T-cell (primary cell): ENCODE measurements at places on chromosomes 1 and 21. TPM values are rescaled to one million over a fixed set of nuclear protein-coding genes. Genes with fewer than 3 reads are reported as not detected.

Gene NEGR1
- total RNA-seq, result 0.05 TPM

Gene CLIC6
- total RNA-seq, result 0.46 TPM

Gene ACKR1
- total RNA-seq, result 0.28 TPM

Gene GBP5
- total RNA-seq, result 46.8 TPM

Gene OPTC
- not detected for total RNA-seq

Gene FCRL4
- 0.15 TPM for total RNA-seq

Gene REN
- not detected for total RNA-seq

Gene USP21
- total RNA-seq, result 69.0 TPM

Gene ERICH3
- not detected for total RNA-seq

Gene NENF
- total RNA-seq, result 17.4 TPM

Gene S100A7A
- total RNA-seq, result not detected

DNA sequence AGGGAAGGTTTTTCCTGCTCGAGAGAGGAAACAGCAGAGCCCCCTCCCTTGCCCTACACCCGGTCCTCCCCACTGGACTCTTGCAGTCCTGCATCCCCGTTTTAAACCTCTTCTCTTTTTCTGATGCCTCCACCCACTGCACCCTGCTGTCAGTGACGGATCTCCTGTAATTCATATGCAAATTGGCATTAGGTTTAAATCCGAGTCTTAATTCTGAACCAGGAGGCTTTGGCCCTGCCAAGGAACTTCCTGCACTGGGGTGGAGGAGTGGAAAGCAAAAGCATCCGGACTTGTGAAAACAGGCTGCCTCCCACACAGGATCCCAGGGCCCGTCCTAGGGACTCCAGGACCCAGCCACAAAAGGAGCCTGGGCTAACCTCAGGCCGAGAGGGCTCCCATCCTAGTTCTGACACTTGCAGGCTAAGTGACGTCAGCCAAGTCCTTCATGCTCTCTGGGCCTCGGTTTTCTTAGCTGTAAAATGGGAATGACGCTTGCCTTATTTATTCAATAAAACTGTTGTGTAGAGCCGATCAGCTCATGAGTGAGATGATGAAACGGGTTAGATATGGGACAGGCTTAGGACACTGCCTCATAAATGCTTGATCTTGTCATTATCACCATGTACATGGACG lies 613.3 kb downstream of the AJAP1 start:
- no peak for DNase-seq

GRCh38 chr1:2231532-2232254 lies 3.6 kb downstream of the SKI start:
- DNase-seq, result peak; percentile 69

GRCh38 chr1:8031176-8031785 lies 5.2 kb upstream of the ERRFI1 start:
- peak; percentile 6 for DNase-seq

- no peak for DNase-seq
Observed at GRCh38 chr1:46522184-46522968, 29.1 kb downstream of the KNCN start.

- DNase-seq, result no peak
Observed at GRCh38 chr21:38804030-38804788, 1.5 kb upstream of the ETS2 start.

DNA sequence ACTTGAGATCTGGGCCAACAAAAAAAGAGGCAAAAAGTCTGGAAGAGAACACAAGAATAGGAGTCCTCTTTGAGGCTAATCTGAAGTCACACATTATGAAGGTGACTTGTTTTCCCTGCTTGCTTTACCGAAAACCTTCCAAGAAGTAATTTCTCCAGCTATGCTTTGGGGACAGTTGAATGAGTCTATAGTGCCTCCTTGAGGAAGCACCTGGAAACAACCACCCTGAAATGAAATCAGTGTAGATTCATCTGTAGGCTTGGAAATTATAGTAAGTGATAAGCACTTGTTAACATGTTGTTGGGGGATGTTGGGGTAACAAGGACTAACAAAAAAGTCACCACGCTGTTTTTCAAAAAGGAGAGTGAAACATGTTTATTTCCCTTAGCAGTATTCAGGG lies 23.4 kb upstream of the RPTN start:
- no peak for DNase-seq

DNA sequence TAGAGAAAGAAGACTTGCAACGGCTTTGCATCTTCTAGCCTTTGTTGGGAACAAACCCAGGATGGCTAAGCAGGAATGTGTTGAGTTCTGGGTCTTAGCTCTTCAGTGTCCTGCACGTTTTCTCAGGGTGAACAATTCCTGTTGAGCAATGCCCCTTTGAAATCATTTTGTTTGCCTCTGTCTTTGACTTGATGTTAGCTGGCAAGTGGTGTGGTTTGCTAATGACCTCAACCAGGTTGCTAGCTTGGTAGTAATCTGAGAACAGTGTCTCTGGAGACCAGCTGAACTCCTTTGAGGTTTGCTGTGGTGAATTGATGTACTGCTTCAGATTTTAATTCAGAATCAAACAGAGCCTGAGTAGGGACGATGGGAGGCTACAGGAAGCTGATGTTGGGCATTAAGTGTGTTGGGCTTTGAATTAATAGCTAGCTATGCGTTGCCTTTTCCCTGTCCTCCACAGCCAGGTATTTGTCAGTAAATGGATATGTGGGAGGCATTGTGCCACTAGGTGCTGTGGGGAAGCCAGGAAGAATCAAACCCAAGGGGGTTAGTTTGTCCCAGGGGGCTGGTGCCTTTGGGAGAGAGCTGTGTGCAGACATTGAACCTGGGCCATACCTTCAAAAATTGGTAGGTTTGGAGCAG lies 23.3 kb upstream of the SRSF10 start:
- no peak for DNase-seq

GRCh38 chr1:31522556-31522845 lies 53.8 kb upstream of the TINAGL1 start:
- no peak for DNase-seq

- no peak for DNase-seq
Observed at GRCh38 chr1:20619999-20620398, 13.3 kb upstream of the PINK1 start.

- no peak for DNase-seq
Observed at GRCh38 chr1:42950116-42950481, 8.6 kb downstream of the SLC2A1 start.

DNA sequence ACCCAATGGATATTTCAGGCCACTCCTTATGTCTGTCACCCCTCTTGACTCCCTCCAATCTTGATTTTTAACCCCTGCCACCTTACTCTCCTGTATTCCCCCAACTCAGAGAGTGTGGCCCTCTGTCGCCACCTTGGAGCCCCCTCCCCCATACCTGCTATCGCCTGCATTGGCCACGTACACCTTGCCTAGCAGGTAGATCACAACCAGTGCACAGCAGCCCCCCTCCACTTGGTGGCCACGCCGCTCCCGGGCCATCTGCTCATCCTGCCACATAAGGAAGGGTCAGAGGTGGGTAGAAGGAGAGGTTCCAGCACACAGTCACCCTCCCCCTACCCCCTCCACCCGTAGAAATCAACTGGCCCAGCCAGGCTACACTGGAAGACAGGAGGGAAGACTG lies 2.9 kb downstream of the PPM1J start:
- DNase-seq, result no peak

GRCh38 chr1:170377896-170378634 lies 153.9 kb upstream of the GORAB start:
- no peak for DNase-seq

DNA sequence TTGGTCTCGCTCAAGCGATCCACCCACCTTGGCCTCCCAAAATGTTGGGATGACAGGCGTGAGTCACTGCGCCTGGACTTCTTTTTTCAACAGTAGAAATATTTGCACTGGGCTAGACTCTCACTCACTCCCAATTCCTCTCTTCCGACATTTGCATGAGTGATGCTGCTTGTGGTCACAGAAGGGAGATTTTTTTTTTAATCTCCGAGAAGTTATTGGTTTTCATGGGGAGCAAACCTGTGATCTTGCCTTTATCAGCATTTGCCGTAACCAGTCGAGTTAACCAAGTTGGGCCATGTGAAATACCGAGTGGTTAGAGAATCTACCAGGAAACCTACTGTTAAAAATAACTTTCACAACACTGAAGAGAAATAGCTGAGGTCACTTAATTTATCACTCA lies 21.1 kb downstream of the ERG start:
- no peak for DNase-seq

DNA sequence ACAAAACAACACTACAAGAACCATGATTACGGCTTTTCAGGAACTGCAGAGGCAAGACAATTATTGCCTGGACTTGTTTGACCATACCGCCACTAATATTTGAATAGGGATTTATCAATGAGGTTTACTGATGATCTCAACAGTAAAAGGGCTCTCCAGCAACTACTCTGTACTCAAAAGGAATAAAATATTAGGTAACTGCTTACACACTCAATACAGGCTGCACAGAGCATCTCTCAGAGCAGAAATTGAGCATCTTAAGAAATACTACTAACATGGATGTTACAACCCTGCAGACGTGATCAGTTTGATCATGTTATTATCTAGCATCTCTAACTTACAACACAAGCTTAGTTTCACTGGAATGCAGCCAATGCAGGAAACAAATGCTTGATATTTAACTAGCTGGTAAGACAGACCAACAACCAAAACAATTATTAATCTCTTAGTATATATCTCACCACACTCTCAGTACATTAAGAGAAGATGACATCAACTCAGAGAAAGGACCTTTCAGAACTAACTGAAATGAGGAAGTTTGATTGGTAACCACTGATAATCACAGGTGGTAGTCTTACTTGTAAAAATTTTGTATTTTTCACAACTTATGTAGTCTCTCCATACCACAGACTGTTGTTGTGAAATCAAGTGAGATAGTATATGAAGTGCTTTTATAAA lies 52.2 kb downstream of the PUM1 start:
- no peak for DNase-seq

DNA sequence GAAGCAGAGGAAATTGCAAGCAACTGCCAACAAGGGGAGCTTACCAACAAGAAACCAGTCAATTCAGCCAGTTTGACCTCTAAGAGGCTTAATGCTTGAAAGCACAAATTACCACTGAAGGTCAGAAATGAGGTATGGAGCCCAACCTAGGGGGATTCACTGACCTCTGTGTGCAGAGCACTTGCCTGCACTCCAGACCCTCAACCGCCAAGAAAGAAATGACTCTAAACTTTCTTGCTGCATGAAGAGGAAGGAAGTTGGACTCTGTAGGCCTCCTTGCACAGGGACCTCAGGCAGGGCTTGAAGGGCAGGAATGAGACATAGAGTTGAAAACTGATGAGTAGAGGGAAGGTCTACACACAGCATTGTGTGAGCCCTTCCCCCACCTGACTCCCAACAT lies 10.0 kb downstream of the ARMH1 start:
- DNase-seq, result no peak

DNA sequence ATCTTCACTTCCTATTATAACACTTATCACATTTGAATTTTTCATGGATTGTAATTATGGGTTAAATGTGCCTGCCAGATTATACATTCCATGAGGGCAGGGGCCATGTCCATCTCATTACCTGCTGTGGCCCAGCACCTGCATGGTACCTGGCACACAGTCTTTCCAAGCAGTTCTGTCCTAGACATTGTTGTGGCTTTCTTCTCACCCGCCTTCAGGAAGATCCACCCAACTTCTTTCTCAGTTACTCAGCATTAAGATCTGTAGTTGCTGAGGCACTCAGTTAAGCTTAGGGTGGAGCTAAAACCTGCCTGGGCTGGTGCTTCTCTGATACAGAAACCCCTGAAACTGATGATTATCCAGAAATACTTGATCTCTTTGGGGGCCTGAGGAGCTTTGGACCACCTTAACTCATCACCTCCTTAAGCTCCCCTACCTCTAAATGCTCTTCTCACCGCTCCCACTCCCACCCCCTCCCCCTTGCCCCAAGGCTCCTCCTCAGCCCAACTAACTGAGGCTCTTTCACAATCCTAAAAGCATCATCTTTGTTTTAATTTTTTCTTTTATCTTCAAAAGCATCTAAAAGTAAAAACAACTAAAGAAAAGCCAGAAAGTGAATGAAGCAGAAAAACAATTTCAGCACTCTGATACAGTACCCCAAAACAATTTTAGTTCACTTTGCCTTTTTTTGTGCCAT lies 190.6 kb downstream of the FGGY start:
- DNase-seq, result no peak

DNA sequence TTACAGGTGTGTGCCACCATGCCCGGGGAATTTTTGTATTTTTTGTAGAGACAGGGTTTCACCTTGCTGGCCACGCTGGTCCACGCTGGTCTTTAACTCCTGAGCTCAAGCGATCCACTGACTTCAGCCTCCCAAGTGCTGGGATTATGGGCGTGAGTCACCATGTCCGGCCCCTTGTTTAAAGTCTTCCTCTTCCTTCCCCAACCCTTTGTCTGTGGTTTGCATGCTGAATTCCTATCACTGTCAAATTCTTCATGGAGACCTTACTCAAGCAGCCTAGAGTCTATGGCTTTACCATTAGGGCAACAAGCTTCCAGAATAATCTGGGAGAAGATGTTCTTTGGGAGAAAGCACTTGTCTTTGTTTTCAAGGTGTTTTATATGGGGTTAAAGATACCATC lies 34.7 kb downstream of the B3GALT5 start:
- no peak for DNase-seq

GRCh38 chr1:223230161-223230881 lies 87.3 kb upstream of the TLR5 start:
- no peak for DNase-seq

DNA sequence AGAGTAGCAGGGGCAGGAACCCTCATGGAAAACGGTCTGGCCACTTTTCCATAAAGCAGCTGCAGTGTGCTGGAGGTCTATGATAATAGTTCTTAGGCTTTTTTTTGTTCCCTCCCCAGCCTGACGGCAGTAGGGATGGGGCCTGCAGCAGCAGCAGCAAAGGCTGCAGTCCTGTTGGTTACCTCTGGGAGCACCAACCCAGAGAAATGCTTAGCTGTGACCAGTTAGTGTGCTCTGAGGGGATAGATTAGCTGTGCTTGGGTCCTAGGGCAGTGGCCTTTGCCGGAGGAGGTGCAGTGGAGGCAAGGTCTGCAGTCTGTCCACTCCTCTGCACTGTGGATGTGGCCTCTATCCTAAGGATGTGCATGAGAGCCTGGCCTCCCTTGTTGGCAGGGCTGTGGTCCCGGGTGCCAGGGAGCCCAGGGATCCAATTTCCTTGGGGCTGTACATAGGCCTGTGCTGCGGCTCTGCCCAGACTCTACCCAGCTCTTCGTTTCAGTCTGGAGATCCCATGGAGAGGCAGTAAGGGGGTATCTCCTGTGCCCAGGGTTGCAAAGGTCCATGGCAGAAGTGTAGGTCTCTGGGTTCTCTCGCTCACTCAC lies 322.7 kb downstream of the PTBP2 start:
- no peak for DNase-seq

GRCh38 chr1:93554883-93555872 lies 107.3 kb downstream of the FNBP1L start:
- DNase-seq, result no peak

GRCh38 chr1:238061967-238062613 lies 171.4 kb upstream of the ZP4 start:
- DNase-seq, result no peak

- no peak for DNase-seq
Observed at GRCh38 chr21:42815217-42815616, 64.1 kb downstream of the WDR4 start.
